Inflammatory macrophage treated with lipopolysaccharide for 1 hour (primary cell): ENCODE measurements at places on chromosomes 1 and 21.

DNA sequence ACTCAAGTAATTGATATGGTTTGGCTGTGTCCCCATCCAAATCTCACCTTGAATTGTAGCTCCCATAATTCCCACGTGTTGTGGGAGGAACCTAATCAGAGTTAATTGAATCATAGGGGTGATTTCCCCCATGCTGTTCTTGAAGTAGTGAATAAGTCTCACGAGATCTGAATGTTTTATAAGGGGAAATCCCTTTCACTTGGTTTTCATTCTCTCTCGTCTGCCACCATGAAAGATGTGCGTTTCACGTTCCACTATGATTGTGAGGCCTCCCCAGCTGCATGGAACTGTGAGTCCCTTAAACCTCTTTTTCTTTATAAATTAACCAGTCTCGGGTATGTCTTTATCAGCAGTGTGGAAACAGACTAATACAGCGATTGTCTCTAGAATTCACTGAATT, 135.4 kb downstream of the BACH1 start:
- no peak for DNase-seq

DNA sequence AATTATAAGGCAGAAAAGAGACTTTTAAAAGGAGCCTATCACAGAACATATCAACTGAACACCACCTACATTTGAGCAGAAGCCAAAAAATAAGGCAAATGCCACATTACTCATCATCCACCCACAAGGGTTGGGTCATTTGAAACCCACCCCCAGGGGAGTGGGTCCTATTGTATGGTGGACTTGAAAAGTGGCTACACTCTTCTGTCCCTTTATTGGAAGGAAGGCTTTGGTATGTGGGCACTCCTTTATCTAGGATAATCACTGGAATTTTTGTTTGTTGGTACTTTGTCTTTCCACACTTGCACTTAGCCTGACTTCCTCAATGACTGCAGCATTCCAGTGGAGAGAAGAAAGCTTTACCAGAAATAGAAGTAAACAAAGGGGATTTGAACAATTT, 157.2 kb upstream of the COL11A1 start:
- DNase-seq: no peak

DNA sequence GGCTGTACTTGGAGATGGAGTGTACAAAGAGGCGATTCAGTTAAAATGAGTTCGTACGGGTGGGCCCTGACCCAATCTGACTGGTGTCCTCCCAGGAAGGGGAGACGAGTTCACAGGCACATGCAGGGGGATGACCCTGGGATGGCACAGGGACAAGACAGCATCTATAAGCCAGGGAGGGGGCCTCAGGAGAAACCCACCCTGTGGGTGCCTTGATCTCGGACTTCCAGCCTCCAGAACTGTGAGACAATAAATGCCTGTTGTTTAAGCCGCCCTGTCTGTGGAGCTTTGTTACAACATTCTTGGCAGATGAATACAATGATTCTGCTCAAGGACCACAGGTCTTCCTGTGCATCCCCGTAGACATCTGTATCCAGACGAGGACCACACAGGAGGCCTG, 14.6 kb upstream of the CLDN14 start:
- DNase-seq: no peak

DNA sequence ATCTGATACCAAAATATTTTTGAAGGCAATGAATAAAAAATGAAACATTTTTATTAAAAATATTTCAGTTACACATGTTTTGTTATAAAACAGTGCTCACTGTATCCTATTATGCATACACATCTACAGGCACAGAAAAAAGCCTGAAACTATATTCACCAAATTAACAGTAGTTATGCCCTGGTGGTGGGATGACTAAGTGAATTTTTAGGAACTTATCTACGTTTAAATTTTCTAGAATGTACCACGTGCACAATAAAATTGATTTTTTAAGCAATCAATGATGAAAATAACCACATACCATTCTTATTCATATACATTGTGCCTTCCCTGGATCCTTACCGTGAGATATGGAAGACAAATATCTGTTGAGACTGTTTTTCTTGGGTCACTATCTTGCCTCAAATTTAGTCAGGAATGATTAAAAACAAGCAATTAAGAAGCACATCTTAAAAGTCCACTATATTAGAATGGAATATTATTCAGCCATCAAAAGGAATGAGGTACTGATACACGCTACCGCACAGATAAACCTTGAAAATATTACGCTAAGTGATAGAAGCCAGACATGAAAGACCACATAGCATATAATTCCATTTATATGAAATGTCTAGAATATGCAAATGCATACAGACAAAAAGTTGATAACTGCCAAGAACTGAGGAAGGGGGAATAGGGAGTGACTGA, 17.4 kb downstream of the TP53BP2 start:
- DNase-seq: no peak

GRCh38 chr1:14891991-14892390, 261.6 kb upstream of the TMEM51 start:
- no peak for DNase-seq

DNA sequence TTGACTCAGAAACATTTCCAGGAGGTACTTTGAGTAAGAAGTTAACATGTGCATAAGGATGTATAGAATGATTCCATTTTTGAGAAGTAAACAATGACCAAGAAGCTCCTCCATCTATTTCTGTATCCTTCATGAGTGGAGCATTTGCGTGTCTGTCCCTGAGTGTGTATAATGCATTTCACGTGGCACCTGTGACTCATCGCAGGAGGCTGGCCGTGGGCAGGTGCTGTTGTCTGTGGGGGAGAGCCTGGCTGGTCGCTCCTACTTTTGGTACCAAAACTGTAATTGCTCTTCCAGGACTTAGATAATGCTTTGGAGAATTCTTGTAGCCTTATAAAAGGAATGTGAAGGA, 16.5 kb downstream of the SLC37A1 start:
- no peak for DNase-seq

DNA sequence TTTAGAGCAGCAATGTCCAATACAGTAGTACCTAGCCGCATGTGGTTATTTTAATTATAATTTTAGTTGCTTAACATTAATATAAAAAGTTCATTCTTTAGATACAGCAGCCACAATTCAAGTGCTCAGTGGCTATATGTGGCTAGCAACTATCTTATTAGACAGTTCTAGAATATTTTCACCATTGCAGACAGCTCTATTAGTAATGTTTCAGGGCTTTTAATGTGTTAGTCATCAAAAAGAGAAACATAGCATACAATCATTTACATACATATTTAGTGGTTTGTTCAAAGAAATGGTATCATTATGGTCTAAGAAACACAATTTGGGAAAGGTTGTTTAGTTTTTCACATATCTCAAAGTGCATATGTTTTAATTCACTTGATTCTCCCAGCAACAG, 66.6 kb upstream of the DYNLT5 start:
- no peak for DNase-seq

GRCh38 chr1:208837242-208837641, 593.1 kb upstream of the PLXNA2 start:
- DNase-seq: no peak

DNA sequence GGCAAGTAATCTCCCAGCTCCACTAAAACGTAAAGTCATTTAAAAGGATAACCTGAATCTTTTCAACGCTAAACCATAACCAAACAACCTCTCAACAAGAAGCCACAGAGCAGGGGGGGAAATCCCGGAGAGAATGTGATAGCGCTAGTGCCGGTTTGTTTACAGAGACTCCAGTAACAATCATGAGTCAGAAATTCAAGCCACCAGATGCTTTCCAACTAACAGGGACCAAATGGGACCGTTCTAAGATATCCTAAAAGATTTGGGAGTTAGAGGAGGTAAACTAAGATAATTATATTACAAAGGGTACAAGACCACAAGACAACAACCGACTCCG, 825 bp downstream of the DCAF8 start:
- DNase-seq: peak; percentile 70

GRCh38 chr1:165753934-165754333, 14.7 kb downstream of the TMCO1 start:
- DNase-seq: no peak

DNA sequence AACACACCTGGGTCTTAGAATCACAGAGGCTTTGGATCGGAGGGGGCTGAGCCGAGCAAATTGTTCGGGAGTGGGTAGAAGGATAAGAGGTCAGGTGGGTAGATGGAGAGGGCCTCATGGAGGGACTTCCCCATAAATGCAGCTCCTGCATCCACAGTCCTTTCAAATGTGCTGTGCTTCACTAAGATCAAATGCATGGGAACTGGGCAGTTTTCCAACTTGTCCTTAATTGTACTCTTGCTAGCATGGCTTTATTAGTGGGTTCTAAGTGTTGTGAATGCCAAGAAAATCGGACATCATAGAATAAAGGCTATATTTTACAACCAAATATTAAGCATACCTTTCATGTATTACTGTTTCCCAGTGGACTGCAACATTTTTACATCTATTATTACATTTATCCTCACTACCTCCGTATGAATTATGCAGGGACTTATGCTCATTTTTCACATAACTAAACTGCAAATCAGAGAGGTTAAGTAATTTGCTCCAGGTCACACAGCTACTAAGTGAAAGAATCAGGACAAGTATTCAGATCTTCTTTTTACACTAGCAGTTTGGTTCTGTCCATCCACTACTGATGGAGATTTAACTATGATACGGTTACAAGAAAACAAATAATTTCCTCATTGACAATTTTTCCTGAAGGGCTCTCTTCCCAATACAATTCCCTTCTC, 174.5 kb upstream of the RUNX1 start:
- DNase-seq: no peak

DNA sequence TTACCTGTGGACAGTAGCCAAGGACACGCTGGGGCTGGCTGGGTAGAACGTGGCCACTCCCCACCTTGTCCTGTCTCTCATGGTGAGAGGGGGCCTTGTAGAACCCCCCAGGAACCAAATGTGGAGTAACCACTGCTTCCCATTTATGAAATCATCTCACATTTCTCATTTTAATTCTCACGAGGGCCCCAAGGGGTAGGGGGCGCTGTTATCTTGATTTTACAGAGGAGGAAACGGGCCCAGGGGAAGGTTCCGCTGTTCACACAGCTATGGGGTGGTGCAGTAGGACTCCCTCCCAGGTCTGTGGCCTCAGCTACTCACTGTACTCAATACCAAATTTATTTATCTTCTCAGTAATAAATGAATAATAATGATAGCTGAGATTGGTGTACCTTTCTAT, 5.5 kb downstream of the SMPDL3B start:
- peak; percentile 44 for DNase-seq

DNA sequence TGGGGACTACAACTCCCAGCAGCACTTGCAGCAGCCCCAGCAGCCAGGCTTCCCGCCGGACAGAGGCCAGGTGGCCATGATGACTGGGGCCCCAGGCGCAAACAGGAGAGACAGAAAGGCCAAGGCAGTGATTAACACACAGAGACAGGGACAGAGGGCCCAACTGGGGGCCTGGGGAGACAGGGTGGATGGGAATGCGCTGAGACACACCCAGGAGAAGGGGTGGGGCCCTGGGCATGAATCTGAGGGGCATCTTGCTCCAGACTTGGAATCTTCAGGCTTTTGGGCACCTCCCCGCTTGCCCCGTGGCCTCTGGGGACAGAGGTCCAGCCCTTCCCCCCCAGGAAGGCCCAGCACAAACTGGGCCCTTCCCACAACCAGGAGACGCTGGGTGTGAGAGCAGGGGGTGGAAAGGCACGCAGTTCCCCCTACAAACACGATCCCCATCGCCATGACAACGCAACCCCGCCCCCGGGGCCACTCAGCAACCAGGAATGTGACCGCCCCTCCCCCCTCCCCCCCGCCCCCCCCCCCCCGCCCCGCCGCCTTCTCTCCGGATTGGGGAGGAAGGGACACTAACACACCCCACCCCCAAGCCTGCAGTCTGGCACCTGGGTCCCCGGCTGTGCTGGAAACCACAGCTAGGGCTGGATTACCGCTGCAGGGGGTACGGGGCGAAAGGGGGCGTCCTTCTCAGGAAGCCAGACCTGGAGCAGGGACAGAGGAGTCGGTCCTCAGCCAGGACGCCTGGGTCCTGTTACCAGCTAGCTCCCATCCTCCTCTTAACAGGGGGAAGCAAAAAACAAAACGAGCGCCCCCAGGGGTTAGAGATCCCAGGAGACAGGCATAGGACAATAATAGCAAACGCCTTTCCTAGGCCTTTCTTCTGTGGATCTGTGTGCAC, 4.5 kb downstream of the HDGF start:
- DNase-seq: peak; percentile 72

DNA sequence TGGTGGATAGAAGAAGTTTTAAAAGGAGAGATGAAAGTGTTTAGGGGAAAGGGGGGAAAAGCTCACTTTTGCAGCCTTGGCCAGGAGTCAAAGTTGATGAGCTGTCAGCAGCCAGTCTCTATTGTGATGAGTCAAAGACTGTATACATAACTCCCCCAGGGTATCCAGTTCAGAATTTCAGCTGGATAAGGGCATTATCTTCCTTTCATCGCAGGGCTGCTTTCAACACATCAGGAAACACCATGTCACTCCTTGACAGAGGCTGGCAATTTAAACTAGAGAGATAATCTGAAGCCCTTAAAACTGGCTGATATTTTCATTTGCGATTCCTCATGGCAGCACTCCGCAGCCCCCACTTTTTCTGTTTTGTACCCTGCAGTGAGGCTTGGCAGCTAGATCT, 328.5 kb downstream of the TBX15 start:
- no peak for DNase-seq

DNA sequence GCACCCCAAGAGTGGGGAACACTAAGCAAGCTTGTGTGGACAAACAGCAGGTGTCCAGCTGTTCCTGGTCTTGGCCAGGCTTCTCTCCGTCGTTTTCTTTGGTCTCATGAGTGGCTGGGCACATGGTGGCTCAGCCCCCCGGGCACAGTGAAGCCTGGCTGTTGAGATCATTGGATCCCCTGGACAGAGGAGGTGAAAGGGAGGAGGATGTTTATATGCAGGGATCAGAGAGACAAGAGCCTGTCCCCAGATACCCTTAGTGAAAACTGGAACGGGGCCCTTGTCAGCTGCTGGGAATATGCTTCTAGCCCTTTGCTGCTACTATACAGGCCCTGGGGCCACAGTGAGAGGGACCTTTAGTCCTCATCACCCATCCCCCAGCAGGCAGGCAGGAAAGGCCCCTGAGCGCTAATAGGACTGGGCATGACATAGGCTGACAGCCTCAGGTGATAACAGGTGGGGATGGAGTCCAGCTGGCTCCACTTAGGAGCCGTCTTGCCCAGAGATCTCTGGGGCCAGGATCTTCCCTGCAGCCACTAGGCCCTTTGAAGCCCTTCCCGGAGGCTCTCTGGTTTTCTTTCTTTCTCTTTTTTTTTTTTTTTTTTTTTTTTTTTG, 16.4 kb downstream of the EPHA8 start:
- no peak for DNase-seq

DNA sequence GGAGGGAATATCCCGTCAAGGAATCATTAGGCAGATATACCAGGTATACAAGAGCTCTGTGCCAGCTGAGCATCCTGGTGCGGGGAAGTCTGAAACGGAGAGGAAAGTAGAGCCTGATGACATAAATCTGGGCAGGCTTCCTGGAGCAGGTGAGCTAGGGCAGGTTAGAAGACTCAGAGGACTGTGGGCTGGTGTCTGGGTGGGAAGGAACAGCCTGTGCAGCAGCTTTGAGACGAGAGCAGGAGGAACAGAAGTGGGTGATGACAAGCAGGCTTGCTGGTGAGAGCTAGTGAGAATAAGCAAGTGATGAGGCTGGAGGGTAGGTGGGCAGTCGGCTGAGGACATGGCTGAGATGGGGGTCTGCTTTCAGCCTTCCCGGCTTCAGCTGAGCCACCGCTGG, 6.7 kb downstream of the CELSR2 start:
- no peak for DNase-seq

GRCh38 chr1:229561141-229561540, 2.6 kb upstream of the ABCB10 start:
- peak; percentile 31 for DNase-seq
